ENCODE measurements at places on chromosomes 4 and X.

- DNase-seq = no peak
These were observed 210.1 kb upstream of the FAT4 start for GRCh38 chr4:125104616-125105015.

DNA sequence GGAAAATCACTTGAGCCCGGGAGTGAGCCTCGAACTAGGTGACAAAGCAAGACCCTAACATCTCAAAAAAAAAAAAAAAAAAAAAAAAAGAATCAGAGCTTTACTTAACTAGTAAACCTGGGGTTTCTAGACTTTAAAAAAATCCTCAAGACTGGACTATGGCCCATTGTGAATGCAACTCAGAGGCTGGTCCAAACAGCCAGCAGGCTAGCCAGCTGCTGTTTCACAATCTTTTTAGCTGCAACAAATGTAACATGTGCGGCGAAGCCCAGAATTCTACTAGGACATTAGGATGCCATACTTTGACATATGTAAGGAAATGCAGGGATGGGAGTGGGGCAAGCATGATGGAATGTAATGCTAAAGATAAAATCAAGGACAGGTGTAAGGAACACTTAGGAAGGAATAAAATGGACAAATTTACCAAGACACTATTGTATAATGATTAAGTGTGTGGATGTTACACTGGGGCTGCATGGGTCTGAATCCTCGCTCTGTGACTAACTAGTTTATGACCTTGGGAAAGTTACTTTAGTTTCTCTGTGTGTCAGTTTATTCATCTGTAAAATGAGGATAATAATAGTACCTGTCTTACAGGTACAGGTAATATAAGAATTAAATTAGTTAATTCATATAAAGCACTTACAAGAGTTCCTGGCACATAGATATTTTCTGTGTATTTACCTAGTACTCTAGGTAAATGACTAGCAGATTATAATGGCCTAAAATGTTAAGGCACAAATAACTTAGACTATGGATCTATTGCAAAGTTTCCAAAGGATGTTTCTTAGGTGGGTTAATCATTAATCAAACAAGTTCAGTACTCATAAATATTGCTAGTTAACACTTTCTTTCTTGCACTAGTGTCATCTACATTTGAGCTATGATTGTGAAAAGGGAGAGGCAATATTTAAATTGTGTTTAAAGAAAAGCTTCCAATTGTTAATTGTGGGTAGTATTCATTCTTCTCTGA, 49.5 kb downstream of the HELQ start:
- no peak for DNase-seq

GRCh38 chrX:153740631-153741222, 16.1 kb downstream of the ABCD1 start:
- no peak for DNase-seq

DNA sequence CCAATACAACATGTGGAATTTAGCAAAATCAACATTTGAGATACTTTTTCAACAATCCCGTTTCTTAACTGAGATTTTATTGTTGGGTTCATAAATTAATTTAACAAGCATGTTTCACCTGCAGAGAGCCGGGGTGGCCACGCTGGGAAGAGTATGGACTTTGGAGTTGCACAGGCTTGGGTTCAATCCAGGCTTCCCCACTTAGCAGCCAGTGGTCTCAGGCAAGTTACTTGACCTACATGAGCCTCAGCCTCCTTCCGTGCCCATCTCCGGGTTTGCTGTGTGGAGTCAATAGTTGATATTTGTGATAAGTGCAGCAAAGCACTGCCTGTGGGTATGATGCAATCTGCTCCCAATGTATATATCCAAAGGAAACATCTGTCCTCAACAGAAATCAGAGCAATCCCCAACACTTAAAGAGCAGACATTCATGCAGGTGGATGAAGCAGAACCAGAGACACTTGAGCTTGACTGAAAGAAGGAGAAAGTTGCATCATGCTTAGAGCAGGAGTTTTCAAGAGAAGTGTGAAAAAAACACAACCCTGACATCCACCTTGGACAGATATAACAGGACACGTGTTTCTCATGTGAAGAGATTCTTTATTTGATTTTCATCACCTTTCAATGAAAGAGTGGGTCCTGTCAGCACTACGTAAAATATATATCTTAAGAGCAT, 5.1 kb downstream of the CYTL1 start:
- DNase-seq = no peak

Measured in stimulated activated CD4-positive, alpha-beta T cell treated with anti-CD3 and anti-CD28 coated beads, Interleukin-4, amount 100 ng/mL, for 4 hours (primary cell).